ENCODE measurements at places on chromosomes 2 and 18.

- DNase-seq: no peak
Measured at GRCh38 chr18:43506935-43507334, 229.6 kb upstream of the SYT4 start.

- no peak for DNase-seq
Measured at GRCh38 chr2:149281441-149281840, 48.9 kb upstream of the LYPD6 start.

DNA sequence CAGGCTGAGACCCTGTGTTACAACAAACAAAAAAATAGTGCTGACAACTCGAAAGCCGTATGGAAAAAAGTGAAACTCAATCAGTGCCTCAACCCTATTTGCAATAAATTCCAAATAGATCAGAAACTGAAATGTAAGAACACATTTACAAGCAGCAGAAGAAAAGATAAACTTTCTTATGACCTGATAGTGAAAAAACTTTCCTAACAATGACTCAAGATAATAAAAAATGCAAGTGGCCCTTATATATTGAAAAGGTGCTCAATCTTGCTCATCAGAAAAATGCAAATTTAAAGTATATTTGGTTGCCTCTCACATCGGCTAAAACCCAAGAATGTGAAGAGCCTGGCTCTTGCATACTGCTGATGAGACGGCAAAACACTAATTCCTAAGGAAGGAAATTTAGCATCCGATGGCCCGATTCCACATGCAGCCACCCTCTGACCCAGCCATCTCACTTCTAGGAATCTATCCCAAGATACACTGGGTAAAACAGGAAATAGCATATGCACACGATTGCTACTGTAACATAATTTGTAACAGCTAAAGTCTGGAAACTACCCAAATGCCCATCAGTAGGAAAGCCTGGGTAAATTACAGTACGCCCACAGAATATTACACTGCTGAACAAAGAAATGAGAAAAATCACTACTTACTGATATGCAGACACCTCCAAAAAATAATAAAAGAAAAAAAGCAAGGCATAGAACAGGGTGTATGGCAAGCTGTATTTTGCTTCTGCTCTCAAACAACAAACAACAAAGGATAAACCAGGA lies 56.8 kb downstream of the HDLBP start:
- no peak for DNase-seq

DNA sequence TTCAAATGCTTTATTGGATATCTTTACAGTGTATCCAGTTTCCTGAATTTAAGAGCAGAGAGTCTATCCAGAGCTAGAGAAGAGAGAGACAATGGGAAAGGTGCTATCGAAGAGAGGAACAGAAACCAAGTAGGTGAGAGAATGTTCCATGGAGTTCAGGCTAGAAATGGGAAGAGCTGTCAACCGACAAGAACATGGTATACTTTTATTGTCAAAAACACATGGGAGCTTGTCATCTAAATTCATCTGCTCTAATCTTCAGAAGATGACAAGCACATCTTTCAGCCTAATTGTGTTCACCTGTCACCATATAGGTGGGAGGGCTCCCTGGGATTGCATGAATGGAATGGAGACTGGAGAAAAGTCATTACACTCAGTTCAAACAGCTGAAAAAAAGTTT lies 690.4 kb upstream of the LRATD1 start:
- no peak for DNase-seq

- no peak for DNase-seq
Measured at GRCh38 chr2:235829726-235830125, 335.9 kb downstream of the AGAP1 start.

DNA sequence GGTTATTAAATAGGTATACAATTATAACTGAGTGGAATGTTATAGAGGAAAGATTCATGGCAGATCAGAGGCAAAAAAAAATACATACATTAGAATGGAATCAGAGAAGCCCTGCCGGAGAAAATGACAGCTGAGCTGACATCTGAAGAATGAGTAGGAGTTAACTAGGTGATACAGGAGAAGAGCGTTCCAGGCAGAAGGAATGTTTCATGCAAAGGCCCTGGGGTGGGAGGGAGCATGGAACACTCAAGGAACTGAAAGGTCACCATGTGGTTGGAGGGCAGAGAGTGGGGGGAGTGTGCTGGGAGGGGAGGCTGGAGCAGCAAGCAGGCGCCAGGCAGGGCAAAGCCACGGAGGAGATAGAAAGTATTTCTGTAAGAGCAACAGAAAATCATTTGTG lies 31.6 kb upstream of the CDK5R2 start:
- no peak for DNase-seq

DNA sequence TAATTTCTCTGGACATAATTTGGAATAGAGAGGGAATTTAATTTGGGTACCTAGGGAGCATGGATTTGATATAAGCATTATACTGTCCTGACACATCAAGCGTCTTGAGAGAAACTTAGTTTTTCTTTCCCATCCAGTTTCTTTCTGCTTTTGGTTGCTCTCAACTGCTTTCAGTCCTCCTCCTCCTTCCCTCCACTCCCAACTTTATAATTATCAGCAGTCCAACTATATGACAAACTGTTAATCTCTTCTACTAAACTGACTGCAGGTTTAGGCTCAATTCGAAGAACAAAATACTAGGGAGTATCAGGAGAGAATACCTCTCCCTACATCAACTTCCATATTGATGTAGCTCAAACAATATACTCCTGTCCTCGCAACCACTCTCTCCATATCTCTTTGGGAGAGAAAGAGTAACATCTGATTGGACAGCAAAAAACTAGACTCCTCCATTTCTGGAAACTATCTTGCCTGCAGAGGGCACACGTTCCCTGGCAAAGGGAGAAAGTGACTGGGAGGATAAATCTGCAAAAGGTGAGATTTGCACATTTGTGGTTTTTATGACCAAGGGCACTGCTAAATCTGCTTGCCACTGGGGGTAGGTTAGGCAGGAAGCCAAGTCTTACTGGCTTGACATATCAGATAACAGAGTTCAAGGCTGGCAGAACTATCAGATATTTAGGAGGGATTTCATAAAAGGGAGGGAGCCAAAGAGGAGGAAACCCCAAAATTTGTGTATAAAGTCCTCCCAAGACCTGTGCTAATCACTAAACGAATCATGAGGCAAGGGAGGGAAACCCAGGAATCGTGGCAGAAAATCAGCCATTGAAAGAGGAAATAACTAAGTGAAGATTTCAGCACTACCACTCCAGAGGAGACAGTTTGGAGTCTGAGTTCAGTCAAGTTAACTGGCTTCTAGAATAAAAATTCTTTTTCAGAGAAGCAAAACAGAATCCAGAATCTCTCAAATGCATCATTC lies 40.0 kb downstream of the ICA1L start:
- peak; percentile 52 for DNase-seq

GRCh38 chr18:10928772-10929373 lies 220.5 kb downstream of the PIEZO2 start:
- no peak for DNase-seq
